Regular cardiac myocyte (primary cell): ENCODE measurements at places on chromosomes 13 and 19. TPM values are rescaled to one million over a fixed set of nuclear protein-coding genes. Genes with fewer than 3 reads are reported as not detected.

The ANO8 gene
- total RNA-seq = 3.1 and 4.5 TPM in 2 replicates

The CBARP gene
- total RNA-seq = 1.7 TPM in 2 replicates

The ZNF468 gene
- 20.3 and 27.1 TPM in 2 replicates for total RNA-seq

The LILRB4 gene
- not detected in 2 replicates for total RNA-seq

The FLT3 gene
- not detected in 2 replicates for total RNA-seq

The ADGRE3 gene
- total RNA-seq = not detected in 2 replicates

The MAMSTR gene
- 0.19 and 0.28 TPM in 2 replicates for total RNA-seq

The EVI5L gene
- 17.2 and 17.3 TPM in 2 replicates for total RNA-seq

The ANKRD24 gene
- total RNA-seq = 1.2 and 2.3 TPM in 2 replicates

The CCDC169 gene
- 1.3 and 2.8 TPM in 2 replicates for total RNA-seq

The IGSF23 gene
- 0.19 and 0.28 TPM in 2 replicates for total RNA-seq

The GFY gene
- total RNA-seq = not detected in 2 replicates

The TSKS gene
- 0.28 and 0.38 TPM in 2 replicates for total RNA-seq

The STOML3 gene
- total RNA-seq = not detected in 2 replicates

The TMPRSS9 gene
- total RNA-seq = under 0.01 TPM in 2 replicates

The PABPC3 gene
- total RNA-seq = under 0.01 TPM in 2 replicates

The ZNF98 gene
- total RNA-seq = under 0.01 TPM in 1 of 2 replicates, not detected in the other

The TMEM38A gene
- 2.1 and 5.9 TPM in 2 replicates for total RNA-seq

The NXNL1 gene
- total RNA-seq = not detected in 2 replicates

The PCDH8 gene
- not detected in 2 replicates for total RNA-seq

The CADM4 gene
- 4.2 and 6.8 TPM in 2 replicates for total RNA-seq

The PCDH20 gene
- total RNA-seq = under 0.01 TPM in 2 replicates

The CLEC17A gene
- under 0.01 TPM in 2 replicates for total RNA-seq

The STARD13 gene
- 22.3 and 37.2 TPM in 2 replicates for total RNA-seq

The IZUMO2 gene
- not detected in 2 replicates for total RNA-seq

The ANGPTL4 gene
- 26.1 and 132 TPM in 2 replicates for total RNA-seq

The C1QTNF9B gene
- total RNA-seq = not detected in 2 replicates

The CEBPA gene
- total RNA-seq = under 0.01 and 0.28 TPM in 2 replicates

The NCR1 gene
- not detected in 2 replicates for total RNA-seq

The LRRC63 gene
- total RNA-seq = 0.19 and 0.28 TPM in 2 replicates

The URAD gene
- total RNA-seq = not detected in 2 replicates

The ZNF497 gene
- 0.58 and 1.1 TPM in 2 replicates for total RNA-seq

The CGB8 gene
- not detected in 2 replicates for total RNA-seq

The PRTN3 gene
- not detected in 2 replicates for total RNA-seq

The TNNI3 gene
- total RNA-seq = not detected in 2 replicates

The PLK5 gene
- under 0.01 TPM in 1 of 2 replicates, not detected in the other for total RNA-seq
